GM20000 (cell line): ENCODE measurements at places on chromosomes 7 and 10.

GRCh38 chr7:46490406-46490805 is 569.3 kb upstream of the IGFBP3 start:
- DNase-seq: no peak

- peak; percentile 7 for DNase-seq
Observed at GRCh38 chr7:94276795-94277194, 117.9 kb upstream of the COL1A2 start.

DNA sequence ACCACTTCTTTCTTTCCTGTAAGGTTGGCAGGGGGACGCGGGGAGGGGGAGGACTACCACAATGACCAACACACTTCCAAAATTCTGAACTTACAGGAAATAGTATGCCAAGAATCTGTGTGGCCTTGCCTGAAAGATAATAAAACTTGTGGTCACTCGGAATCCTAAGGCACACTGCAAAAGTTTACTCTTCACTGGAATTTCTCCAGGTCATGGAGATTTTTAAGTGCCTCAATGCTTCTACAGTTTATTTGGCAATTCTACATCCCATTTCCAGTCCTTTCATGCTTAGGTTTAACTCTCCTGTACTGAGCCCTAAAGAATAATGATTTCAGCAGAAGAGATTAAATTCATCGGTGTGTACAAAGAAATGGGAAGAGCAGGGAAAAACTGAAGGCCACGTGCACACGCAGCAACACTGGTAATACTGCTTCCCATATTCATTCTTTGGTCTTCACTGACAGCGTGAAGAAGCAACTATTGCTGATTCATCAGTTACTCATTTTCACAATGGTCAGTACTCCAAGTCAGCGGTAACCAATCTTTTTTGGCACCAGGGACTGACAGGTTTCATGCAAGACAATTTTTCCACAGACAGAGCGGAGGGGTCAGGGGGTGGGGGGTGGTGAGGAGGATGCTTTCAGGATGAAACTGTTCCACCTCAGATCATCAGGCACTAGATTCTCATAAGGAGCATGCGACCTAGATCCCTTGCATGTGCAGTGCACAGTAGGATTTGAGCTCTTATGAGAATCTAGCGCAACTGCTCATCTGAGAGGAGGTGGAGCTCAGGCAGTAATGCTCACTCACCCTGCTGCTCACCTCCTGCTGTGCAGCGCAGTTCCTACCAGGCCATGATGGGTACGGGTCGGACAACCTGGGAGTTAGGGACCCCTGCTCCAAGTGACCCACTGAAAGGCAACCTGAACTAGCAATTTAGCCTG is 9.8 kb downstream of the LARP4B start:
- DNase-seq: no peak

GRCh38 chr7:27605283-27605682 is 57.4 kb downstream of the HIBADH start:
- DNase-seq: no peak

- DNase-seq: no peak
Observed at GRCh38 chr7:117479225-117480054, at the start of gene CFTR. Gene CFTR, plus strand, starts transcription at chr7:117480025. Its CDS starts 70 bp downstream, at chr7:117480095.

DNA sequence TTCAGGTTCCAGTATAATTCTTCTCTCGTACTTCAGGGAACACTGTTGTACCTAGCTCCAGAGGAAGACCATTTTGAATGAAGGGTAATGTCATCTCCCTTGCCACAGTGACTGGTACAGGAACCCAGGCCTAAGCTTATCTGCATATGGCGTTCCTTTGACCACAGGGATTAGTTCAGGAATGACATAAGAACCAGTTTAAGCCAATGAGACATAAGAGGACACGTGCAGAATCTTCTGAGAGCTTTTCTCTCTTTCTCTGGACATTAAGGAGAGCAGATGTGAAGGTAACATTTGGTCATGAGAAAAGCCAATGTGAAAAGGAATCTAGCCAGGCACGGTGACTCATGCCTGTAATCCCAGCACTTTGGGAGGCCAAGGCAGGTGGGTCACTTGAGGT is 21.8 kb upstream of the HIBADH start:
- no peak for DNase-seq
